ENCODE measurements at places on chromosomes 11 and 22.

- DNase-seq, result no peak
These were observed 20.3 kb upstream of the TH start for GRCh38 chr11:2191883-2192282.

- no peak for DNase-seq
These were observed 10.2 kb upstream of the CBX6 start for GRCh38 chr22:38881997-38882879.

GRCh38 chr11:65574811-65575567, 864 bp upstream of the EHBP1L1 start:
- DNase-seq, result peak; percentile 89

DNA sequence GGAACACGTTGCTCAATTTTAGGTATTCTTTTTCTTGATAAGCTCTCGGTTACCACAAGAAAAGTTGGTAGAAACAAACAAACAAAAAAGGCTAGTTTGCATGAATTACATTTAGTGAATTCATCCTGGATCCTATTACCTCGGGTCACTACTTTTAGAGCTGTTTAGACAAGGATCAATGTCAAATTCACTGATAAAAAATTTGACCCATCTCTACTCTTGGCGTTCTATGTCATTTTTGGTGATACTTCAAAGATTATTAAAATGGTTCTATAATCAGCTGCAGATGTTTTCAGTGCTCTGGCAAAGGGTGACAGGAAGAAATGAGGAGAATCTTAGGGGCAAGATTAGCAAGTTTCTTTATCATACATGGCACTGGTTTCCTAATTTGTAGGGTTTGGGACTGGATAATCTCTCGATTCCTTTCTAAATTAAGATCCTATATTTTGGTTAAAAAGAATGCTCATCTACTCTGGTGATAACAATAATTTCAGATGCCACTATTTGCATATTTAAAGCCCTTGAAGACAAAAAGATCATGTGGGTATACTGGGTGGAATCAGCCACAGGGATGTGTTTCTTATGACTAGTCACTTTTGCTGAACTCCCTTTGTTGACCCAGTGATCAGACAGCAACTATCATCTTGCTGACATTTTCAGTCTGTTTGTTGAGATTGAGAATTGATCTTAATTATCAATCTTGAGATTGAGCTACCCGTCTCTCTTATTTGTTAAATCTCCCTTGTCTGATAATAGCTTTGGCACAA, 442.9 kb downstream of the AASDHPPT start:
- no peak for DNase-seq

- no peak for DNase-seq
These were observed 485.9 kb downstream of the JRKL start for GRCh38 chr11:96875712-96876111.
